ENCODE measurements at places on chromosomes 6 and 20.
A peak's percentile ranks its signal among the peaks of the same experiment; 100 is the strongest.

DNA sequence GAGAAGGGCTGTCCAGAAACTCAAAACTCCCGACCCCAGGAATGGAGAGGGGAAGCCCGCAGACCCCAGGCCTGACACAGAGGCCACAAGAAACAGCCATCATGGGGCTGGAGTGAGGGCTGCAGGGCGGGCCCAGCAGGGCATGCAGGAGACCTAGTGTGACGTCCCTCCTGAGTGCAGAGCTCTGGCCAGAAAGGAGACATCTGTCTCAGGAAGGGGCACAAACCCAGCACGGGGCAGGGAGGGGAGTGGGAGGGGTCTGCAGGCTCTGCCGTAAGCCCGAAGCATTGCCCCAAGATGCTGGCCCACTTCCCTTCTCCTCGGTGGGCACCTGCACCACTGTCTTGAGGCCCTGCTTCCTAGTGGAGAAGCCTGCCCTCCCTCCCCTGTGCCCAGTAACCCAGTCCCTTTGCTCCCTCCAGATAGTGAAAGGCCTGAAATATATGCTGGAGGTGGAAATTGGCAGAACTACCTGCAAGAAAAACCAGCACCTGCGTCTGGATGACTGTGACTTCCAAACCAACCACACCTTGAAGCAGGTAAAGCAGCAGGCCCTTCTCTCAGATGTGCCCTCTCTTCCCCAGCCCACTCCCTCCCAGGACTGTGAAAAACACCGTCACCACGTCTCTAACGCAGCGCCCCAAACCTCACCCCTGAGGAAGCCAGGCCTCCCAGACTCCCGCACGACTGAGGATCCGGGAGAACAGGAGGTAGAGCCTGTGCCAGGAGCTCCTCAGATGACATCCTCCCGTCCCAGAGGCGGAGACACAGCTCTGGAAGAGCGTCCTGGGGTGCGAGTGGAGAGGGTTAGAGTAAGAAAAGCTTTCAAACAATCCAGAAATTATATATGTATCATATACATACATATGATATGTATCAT lies 9.7 kb downstream of the CST7 start:
- DNase-seq: no peak

GRCh38 chr6:75244063-75244584 lies 523 bp upstream of the COX7A2 start:
- no peak for DNase-seq

GRCh38 chr6:25862199-25862598 lies 11.8 kb downstream of the SLC17A3 start:
- no peak for DNase-seq

- no peak for DNase-seq
Observed at GRCh38 chr6:35299674-35300073, 2.1 kb downstream of the DEF6 start.

- DNase-seq: no peak
Observed at GRCh38 chr6:40439026-40439800, 148.0 kb downstream of the LRFN2 start.

DNA sequence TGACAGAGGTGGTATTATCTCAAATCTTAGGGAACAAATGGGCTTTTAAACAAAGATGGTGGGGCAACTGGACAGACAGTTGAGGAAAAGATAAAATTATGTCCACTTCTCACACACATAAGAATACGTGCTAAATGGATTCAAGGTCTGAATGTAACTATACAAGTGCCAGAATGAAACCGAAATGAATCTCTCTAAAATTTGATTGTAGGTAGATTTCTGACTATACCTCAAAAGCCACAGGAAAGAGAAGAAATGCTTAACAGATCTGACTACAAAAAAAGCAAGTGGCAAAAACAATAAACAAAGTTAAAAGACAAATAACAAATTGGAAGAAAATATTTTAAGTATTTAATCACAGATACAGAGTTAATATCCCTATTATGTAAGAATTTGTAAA lies 182.7 kb upstream of the OLIG3 start:
- no peak for DNase-seq

- no peak for DNase-seq
Observed at GRCh38 chr20:54661880-54662465, 186.6 kb downstream of the DOK5 start.

- DNase-seq: no peak
Observed at GRCh38 chr6:106547601-106548453, 81.5 kb downstream of the RTN4IP1 start.

- DNase-seq: no peak
Observed at GRCh38 chr6:40894962-40895799, 143.8 kb downstream of the UNC5CL start.

DNA sequence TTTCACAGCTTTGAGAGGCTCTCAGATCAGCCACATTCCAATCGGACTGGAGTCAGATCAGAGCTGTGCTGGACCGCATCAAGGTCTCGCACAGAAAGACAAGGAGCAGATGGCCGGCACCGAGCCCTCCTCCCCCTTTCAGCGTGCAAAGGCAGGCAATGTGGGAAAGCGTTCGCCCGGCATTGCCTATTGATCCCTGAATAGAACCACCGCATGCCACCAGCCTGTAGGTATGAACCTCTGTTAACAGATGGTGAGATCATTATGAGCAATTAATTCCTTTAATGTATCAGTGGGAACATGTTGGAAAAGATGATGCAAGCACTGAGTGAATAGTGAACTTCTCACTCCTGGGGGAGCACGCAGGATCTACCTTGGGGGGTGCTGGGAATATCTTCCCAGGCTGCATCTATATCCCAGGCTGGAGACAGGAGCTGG lies 117.5 kb upstream of the ID4 start:
- no peak for DNase-seq

DNA sequence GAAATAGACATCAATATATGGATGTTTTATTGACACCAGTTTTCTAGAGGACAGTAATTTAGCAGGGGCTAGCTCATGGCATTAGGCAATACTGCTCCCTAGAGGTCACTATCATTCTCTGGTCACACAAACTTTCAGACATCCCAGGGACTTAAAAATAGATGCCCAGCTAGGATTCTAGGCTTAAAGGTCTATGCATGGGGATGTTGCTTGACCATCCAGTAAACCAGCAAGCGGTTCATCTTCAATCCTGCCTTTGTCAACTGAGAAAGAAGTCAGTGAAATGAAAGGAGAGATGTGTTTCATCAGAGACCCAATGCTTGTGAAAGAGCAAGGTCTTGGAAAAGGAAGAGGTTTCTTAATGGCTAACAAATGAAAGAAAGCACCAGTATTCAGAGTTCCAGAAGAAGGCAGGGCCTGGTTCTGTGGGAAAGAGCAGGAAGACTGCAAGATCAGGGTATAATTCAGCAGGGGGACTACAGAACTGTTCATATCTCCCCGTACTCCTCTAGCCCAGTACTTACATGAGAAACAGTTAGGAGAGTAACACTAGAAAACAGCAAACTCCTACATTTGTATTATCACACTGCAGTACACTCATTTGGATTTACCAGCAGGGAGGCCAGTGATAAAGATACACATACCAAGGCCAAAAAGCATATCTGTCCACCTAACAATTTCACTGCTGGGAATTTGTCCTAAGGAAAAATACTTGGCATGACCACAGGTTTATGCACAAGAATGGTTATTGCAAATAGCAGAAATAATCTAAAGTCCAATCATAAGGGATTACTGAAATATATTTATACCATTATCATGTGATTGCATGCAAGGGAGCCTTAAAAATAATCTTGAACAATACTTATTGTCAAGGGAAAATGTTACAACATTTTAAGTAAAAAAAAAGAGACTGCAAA lies 151.4 kb upstream of the LAMA2 start:
- peak; percentile 36 for DNase-seq

DNA sequence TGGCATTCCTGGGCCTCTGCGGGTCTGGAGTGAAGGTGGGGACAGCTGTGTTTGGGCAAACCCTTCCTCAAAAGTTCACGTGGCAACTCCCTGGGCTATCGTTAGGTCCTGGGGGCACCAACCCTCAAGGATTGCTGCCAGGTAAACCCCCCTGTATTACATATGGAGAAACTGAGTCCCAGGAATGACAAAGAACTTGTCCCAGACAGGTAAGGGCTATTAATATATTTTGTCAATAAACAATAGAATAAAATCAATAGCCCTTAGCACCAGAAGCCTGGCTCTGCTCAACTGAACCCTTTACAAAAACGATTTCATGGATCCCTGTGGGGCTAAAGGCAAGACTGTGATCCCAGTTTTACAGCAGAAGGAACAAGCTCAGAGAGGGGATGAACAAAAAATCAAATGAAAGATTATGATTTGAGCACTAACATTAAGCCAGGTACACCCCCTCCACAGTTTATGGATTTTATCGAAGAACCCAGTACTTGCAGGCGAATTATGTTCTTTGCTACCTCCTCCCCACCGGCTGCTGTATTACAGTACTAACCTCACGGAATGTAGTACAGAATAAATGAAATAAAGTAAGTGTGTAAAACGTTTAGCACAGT lies 2.7 kb downstream of the ID1 start:
- no peak for DNase-seq

- DNase-seq: no peak
Observed at GRCh38 chr6:169215201-169215681, 38.4 kb downstream of the THBS2 start.
